Kidney tubule cell (primary cell): ENCODE measurements at places on chromosomes 7 and 10.
A peak's percentile ranks its signal among the peaks of the same experiment; 100 is the strongest.

DNA sequence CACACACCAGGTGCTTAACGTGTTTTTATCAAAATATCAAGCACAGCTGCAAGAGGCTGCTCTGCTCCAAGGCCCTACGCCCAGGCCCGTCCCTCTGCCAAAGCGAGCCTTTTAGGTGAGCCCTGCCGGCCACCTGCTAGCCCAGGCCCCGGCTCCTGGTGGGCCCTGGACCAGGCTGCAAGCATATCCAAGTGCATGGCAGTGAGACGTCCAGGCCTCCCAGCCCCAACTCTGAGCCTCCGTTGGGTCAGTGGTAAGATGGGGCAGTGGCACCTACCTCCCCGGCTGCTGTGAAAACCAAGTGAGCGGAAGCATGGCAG lies 136.2 kb downstream of the LHPP start:
- no peak for DNase-seq

GRCh38 chr7:98821348-98821747 lies 48.5 kb downstream of the TMEM130 start:
- no peak for DNase-seq

DNA sequence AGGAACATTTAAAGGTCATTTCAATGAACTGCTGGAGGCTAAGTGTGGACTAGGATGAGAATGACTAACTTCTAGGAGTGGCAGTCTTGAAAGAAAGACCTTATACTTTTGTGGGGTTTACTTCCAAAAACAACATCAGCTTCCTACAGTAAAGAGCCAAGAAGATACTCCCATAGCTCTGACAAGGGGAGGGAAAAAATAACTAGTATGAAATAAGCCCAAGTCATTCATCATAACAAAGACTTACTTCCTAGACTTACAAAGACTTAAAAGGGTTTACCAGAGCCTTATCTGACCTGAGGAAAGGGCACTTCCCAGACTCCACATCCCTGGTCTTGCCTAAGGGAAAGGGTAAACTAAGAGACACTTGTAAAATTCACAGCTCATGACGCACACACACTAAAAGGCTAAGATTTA lies 31.7 kb downstream of the ARHGAP12 start:
- no peak for DNase-seq

DNA sequence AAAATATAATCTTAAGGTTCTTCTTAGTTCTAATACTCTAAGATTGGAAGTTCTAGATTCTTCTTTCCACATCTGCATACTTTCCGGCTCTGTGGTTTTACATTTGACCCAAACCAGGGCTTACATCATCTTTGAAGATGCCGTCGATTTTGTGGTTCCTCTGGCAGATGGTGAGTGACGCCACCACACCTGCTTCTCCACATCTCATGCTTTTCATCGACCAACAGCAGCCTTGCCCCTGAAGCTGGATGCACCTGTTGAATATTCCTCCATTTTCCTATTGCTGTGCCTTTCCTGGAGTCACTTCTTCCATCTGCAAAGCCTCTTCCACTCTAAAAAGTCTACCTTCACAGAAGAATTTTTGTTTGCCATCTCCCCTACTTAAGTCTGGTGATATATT lies 121.3 kb downstream of the PRKCQ start:
- DNase-seq: no peak

DNA sequence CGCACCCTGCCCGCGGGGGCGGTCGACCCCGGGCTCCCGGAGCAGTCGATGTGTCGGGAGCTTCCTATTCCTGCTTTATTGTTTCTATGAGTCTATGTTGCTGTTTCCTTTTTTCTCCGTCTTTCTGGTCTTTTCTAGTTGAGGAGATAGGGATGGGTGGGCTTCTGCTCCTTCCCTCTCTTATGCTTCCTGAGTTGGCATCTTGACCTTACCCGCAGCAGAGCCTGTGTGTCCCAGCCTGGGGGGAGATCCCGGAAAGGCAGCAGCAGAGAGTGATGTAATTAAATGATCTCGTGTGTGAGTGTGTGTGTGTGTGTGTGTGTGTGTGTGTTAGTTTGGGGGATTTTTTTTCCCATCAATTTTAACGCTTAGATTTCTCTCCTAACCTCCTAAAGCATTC lies 486 bp upstream of the SORCS1 start:
- DNase-seq: peak; percentile 3

DNA sequence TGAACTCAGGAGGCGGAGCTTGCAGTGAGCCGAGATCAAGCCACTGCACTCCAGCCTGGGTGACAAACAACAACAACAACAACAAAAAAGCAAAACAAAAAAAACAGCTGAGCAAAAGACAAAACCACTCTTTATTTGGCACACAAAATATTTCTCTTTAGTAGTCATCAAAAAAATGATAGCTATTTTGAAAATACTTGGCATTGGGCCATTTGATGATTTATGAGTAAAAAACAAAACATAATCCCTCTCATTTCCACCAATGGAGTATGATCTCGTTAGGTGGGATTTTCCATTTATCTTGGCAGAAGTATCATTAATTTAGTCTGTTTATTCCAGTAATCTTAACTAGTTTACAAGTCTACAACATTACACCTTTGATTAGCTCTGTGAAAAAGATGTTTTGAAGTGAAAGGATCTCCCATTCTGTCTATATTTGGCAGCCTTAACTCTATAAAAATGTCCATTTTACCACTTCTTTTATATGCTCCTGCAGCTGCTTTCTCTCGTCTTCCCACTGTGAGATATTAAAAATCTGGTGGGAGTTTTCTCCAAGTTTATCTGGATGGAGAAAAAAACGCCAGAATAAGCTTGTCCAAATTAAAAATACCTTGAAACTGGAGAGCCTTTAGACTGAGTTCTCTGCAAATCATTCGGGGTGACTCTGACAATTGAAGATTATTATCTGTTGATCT lies 58.8 kb upstream of the AGMO start:
- DNase-seq: no peak

DNA sequence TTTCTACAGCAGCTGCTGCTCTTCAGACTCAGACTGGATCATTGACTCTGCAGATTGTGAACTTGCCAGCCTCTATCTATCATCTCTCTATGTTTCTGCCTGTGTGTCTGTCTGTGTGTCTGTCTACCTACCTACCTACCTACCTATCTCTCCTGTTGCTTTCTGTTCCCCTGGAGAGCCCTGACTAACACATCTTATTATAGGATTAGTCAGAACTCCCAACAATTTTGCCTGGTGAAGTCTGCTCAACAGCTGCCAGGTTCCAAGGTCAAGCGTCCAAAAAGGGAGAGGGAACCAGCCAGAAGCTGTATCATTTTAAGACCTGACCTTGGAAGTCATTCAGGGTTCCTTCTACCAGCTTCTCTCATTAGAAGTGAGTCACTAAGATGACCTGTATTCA lies 579.0 kb upstream of the DPP6 start:
- DNase-seq: no peak

- no peak for DNase-seq
Measured at GRCh38 chr7:4108951-4109350, 573.1 kb upstream of the FOXK1 start.

GRCh38 chr10:93435621-93436397 lies 46.3 kb downstream of the MYOF start:
- DNase-seq: peak; percentile 94

DNA sequence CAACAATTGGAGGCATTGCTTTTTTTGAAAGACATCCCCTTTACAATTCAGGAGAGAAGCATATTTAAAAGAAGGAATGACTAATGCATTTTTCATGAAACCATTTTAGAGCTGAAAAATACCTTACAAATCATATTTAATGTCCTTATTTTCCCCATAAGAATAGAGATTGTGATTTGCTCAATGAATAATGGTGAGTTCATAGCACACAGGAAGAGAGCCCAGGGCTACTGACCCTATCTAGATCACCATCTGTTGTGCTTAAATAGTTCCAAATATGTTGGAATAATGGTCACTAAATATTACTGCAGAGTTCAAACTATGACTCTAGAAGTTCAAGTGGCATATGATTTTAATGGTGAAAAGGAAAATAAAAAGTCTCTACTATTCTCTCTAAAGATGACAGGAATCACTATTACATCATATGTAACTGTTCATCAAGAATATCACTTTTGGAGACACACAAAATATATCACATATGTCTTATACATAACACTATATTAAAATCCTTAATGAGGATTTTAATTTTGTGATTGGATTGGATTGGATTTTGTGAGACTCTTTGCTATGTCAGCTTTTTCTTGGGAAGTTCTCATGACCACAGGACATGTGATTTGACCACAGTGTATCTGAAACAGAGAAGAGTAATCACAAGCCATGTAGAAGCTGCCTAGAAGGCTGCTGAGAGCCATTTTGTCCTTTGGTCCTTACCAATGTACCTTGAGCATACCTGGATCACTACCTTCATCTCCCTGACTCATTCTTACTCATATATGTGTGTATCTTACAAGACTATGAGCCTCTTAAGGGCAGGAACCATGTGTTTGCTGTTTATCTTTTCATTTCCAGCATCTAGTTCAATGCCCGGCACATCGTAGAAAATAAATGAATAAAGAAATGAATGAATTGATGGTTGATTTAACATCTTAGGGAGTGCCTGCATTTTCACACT lies 26.4 kb downstream of the SLC16A9 start:
- DNase-seq: peak; percentile 16

DNA sequence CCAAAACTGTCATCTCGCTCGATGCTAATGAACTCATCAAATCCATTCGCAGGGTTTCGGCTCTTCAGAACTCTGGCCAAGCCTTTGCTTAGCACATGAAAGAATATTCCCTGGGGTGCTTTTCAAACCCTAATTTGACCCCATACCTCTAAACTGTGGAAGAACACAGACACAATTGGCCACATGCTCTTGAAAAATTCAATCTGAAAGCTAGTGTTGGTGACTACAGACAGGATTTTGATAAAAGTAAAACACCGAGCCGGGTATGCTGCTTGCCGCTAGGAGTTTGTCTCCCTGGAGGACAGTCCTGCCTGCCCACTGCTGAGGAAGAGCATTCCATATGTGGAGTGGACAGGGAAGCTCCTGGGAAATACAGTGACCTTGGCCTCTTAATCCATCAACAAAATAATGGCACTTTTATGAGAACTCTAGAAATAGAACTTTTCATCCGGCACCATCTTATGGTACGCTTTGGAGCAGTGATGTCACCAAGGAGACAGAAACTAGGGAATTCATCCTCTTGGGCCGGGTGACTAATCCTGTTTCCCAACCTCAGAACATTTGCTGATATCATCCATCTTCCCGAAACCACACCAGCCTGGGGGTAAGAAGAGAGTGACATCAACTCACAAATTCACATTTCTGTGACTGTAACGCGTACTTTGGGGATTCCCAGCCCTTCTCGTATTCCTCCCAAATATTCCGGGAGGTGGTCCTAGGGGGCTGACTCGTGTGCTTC lies 34.2 kb downstream of the MTURN start:
- DNase-seq: peak; percentile 91

DNA sequence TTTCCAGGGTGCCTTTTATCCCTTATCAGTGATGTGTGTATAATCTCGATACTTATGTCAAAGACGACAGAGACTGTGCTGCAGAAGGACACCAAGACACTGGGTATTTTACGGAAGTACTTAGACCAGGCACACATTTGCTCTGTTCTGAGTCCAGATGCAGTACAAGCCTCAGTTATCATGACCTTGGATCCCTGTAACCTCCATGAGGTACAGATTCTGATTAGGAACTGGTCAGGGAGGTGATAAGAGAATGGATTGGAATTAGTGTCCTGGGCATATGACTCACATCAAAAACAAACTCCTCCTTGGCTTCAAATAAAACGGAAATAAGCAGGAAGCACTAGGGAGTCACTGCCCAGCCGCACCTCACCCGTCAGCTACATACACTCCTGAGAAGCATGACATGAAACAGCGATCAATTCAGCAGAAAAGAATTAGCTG lies 146.5 kb downstream of the SFMBT2 start:
- peak; percentile 4 for DNase-seq

DNA sequence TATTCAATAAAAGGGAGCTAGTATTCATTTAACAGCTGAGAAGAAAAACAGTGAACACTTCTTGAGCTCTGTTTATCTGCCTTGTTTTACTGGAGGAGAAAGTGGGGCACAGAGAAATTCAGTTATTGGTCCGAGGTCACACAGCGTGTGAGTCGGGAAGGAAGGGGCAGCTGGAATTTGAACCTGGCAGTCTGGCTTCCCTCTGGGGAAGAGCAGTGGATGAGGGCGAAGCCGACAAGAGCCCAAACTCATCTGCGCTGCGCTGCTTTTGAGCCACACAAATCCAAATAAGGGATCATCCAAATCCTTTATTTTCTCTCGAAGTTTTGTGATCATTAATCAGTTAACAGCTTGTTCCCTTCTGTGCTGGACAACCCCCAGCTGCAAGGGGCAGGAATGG lies 23.7 kb upstream of the PFKFB3 start:
- no peak for DNase-seq

GRCh38 chr7:30888747-30889146 lies 22.9 kb upstream of the AQP1 start:
- peak; percentile 79 for DNase-seq

GRCh38 chr10:100019787-100020141 lies 10.0 kb upstream of the DNMBP start:
- DNase-seq: no peak

GRCh38 chr7:81645435-81645834 lies 124.4 kb downstream of the HGF start:
- no peak for DNase-seq

GRCh38 chr7:157409753-157410727 lies 73.2 kb downstream of the DNAJB6 start:
- DNase-seq: no peak

DNA sequence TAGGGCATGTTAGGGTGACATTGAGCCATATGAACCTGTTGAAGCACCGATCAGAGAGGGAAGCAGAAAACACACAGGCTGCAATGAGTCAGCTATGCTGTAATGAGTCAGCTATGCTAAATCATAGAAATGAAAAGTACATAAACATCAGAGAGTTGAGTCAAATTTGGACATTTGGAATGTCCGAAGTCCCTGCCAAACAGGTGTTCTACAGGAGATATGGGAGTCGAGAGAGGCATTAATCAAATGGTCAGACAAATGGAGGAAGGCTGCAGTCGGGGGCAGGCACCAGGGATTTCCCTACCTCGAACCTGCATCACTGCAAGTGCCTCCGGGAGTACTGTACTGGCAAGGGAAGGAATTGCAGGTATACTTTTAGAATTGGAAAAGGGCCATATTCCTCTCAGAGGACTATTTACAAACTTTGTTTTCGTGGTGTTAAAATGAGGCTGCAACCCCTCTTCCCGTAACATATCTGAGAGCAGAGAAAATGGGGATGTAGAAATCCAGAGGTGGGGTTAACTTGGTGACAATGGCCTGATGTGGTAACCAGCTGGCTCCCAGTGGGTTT lies 8.8 kb upstream of the ZC3HAV1 start:
- DNase-seq: peak; percentile 87

DNA sequence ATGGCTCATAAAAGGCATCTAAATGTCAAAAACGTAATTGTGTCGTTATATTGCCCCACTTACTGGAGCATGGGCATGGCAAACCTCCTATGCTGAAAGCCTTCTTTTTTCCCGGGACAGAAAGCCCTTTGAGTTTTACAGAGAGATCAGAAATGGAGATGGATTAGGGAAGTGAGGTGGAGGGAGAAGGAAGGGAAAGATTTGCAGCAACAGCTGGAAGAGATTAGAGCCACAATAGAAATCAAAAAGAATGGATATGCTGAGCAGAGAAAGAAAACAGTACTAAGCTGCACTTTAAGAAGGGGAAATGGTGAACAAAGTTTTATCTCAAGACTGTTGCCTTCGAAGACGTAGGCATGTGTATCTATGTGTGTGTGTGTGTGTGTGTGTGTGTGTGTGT lies 97.2 kb upstream of the PCGF5 start:
- no peak for DNase-seq
